ENCODE measurements at places on chromosomes 7 and 10.

- no peak for DNase-seq
Observed at GRCh38 chr7:35405461-35405860, 151.6 kb upstream of the TBX20 start.

DNA sequence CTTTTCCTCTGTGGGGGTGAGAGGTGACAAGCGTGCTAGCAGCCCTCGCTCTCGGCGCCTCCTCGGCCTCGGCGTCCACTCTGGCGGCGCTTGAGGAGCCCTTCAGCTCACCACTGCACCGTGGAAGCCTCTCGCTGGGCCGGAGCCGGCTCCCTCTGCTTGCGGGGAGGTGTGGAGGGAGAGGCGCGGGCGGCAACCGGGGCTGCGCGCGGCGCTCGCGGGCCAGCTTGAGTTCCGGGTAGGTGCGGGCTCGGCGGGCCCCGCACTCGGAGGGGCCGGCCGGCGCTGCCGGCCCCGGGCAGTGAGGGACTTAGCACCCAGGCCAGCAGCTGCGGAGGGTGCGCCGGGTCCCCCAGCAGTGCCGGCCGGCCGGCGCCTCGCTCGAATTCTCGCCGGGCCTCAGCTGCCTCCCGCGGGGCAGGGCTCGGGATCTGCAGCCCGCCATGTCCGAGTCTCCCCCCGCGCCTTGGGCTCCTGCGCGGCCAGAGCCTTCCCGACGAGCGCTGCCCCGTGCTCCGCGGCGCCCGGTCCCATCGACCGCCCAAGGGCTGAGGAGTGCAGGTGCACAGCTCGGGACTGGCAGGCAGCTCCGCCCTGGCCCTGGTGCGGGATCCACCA is 352.8 kb upstream of the PODXL start:
- DNase-seq: no peak

DNA sequence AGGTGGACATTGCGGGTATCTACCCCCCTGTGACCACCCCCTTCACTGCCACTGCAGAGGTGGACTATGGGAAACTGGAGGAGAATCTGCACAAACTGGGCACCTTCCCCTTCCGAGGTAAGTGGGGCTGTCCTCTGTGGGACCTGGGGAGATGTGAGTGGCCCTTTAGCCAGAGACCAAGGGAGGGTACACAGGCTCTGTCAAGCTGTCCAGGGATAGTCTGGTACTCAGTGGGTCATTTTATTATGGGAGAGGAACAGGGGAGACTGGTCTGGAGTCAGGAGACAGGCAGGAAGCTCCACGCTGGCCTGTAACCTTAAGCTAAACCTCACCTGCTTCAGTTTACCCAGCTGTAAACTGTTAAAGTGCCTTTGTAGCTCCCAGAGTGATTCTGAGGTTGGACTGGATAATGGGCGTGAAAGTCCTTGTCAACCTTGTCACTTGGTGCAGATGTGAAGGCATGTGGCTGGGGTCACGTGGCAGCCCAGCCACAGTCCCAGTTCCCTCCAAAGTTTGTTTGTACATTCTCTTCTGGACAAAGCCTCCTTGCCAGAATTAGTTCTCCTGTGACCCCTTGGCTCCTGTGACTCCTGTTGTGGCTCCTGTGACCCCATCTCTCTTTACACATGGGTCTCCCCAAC is 729 bp downstream of the HOGA1 start:
- DNase-seq: no peak

DNA sequence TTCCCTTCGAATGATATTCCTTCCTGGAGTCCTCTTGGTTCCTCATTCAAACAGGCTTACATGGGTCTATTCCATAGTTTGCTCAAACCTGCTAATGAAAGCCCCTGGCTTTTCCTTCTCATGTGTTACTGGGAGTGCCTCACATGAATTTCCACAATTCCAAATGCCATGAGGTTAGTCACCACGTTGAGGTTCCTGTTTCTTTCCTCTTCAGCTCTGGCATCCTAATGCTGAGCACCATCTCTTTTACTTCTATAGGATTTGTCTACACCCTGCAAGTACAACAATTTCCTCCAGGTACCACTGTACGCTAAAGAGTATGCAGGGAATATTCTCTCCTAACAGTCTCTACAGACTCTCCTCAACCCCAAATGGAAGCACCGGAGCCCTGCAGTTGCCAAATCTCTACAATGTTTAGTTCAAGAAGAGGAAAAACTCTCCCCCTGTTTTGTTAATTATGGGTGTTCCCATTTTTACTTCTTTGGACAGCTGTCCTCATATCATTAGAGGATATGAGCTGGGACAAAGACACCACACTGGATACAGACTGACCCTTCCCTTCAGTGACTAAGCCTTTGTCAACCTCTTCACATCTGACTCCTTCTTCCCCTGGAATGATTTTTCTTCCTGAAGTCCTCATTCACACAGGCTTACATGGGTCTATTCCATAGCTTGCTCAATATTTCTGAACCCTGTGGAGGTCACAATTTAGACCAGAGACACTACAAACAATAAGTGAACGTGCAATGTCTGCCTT is 145.8 kb upstream of the BET1 start:
- no peak for DNase-seq

GRCh38 chr7:148888300-148888699 is 4.2 kb upstream of the EZH2 start:
- no peak for DNase-seq

DNA sequence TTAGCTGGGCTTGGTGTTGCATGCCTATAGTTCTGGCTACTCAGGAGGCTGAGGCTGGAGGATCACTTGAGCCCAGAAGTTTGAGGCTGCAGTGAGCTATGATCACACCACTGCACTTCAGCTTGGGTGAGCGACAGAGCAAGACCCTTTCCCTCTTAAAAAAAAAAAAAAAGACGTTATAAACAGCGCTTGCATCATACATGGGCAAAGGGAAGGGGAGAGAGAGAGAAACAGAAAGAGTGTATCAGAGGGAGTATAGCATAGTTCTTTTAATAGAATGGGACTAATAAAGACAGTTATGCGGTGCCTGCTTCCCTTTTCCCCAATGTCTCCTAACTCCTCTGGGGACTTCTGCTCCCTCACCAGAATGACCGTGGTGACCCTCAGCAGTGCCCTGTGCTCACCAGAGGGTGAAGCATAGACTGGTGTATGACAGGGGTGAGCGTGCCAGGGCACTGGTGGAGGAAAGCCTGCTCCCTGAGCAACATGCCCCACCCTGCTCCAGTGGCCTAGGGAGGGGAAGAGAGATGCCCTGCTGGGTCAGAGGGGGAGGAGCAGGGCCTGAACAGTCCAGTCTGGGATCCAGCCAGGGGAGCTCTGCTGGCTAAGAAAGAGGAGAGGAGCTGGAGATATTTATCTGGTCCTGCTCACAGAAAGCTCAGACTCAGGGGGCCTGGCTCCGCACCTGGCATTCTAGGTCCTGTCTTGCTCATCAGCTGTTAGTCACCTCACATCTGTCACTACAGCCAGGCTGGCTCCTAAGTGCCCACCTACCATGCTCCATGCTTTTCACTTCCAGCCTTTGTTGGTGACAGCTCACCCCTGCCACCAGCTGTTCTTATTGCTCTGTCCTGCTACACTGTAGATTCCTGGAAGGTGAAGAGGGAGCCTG is 2.2 kb downstream of the PDZD7 start:
- no peak for DNase-seq

DNA sequence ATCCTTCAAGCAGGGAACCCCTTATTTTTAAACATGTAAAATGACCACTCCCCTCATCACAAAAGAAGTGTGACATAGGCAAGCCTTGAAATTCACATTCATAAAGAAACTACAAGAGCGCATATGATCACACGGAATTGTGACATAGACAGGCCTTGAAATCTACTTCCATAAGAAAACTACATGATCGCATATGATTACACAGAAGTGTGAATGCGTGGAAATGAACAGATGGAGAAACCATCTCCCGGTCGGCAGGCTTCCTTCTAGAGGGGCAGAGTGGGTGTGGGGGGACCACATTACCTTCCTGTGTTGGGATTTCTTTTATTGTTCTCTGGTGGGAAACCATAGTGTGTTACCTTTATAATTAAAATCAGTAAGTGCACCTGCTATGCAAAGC is 285.1 kb upstream of the ADARB2 start:
- no peak for DNase-seq

GRCh38 chr7:152330827-152331226 is 105.0 kb downstream of the KMT2C start:
- peak; percentile 42 for DNase-seq

GRCh38 chr7:69476416-69476815 is 121.9 kb upstream of the AUTS2 start:
- no peak for DNase-seq

DNA sequence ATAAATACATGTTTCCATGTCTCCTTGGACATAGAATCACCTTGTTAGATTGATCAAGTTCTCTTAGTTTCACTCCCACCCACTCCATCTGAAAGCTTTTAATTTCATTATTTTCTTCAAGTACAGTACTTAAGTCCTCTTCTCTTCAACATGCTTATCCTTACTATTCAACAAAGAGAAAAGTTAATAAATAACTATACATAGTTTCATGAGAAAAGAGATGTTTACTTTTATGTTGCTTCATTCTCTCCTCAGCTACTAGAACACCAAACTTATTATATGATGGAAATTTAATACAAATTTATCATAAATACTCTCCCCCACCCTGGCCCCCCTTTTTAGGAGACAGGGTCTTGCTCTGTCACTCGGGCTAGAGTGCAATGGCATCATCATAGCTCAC is 33.5 kb downstream of the ASZ1 start:
- DNase-seq: no peak

- DNase-seq: no peak
Observed at GRCh38 chr10:12531305-12532220, 182.2 kb downstream of the CAMK1D start.

- DNase-seq: no peak
Observed at GRCh38 chr7:74093671-74094223, 10.1 kb downstream of the LIMK1 start.

- DNase-seq: no peak
Observed at GRCh38 chr7:3028071-3028757, 15.5 kb downstream of the CARD11 start.

DNA sequence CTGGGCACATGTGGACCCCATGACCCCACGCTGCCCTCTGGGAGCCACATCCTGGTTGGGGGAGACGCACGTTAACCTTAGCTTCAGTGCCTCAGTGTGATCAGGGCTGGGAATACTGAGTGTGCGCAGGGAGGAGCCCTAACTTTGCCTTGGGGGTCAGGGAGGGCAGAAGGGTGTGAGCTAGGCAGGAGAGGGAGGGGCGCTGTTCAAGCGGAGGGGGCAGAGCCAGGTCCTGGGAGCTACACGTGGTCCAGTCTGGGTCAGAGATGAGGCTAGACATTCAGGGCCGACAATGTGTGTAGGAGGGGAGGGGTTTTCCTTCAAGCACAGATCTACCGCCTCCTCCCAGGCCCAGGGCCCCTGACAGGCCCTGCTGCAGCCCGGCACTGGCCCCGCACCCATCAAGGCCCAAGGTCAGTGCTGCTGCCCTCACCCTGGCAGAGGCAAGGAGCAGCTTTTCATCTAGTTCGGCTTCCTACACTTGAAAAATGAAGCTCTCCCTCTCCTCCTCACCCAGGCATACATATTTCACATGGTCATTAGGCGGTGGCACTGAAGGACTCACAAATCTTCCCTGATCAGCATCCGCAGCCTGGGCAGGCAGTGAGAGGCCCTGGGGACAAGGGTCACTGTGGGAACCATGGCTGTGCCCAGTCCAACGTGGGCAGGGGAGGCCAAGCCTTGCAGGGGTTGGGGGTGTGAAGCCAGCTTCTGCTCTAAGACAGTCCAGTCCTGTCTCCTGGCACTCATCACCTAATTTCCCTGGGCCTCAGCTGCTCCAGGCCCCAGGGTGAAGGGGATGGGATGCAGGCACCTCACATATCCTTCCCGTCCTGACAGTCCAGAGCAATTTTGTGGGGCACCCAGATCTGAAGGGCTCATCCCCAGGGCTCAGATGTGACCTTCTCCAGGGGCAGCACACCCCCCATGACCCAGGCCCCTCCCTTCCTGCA is 47.3 kb downstream of the C10orf105 start:
- no peak for DNase-seq

- DNase-seq: no peak
Observed at GRCh38 chr10:14330388-14331061, at the start of gene FRMD4A. Gene FRMD4A (minus strand): TSS chr10:14330924.

DNA sequence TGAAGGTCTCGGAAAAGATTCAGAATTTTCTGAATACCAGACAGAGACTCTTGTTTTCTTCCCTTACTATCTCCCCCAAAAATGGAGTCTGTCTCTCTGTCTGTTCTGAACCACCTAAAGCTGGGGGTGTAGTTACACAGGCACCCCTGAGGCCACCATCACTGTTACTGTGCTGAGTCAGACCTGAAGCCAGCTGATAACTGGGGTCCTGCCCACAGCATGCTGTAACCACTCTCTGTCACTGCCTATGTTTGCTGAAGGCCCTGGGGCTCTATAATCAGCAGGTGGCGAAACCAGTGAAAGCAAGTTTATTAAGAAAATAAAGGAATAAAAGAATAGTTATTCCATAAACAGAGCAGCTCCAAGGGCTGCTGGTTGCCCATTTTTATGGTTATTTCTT is 575.2 kb upstream of the POT1 start:
- DNase-seq: no peak

DNA sequence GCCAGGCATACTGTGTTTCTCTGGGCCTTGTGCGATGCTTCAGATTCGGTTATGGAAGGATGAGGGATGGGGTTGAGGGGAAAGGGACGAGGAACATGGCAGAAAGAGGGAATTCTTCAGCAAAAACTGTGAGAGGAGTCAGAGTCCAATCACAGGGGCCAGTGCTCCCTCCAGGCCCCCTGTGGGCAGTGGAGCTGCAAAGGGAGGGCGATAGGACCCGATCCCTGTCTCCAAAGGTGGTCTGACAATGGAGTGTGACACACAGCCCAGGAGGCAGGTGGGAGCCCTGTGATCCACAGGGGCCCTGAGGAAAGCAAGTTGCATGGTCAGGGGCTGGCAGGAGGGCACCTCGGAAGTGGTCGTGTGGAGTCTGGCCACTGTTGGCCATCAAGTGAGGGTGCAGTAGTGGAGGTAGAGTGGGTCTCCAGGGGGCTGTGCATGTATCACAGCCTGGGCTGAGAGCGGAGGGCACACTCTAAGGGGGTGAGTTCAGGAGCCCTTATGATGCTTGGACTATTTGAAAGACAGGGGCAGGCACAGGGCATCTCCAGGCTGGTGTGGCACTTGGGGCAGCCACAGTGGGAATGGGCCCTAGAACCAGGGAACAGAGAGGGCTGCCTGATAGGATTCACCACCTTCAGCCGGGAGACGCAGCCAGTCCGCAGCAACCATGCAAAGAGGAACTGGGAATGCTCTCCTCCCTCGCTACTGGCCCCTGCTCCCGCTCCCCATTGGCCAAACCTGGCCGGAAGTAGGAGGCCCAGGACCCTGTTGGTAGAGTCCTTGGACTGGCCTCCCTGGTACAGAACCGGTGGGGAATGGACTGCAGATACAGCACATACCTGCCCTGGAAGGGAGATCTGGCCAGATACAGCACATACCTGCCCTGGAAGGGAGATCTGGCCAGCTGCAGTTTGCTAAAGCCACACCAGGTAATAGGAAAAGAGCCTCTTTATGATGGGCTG is 115.9 kb downstream of the ADCY1 start:
- no peak for DNase-seq

- DNase-seq: no peak
Observed at GRCh38 chr10:18906636-18907035, 142.0 kb upstream of the MALRD1 start.
